ENCODE measurements at places on chromosomes 7 and 10.

- no peak for DNase-seq
These were observed 23.0 kb upstream of the ZRANB1 start for GRCh38 chr10:124918906-124919305.

DNA sequence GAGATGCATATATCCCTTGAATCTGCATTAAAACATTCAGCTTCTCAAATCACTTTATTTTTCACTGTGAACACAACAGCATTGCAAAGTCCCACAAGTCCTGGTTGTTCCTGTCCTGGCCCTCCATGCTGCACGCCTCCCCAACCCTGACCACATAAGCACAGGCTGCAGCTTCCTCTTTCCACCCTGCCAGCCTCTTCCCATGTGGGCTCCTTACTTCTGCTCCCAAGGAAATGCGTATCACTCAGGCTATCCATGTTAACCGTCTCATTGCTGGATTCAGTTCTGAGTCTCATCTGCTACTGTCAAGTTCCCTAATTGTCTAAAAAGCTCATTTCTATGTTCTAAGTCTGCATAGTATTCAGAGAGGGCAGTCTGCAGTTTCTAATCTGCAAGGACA lies 89.7 kb upstream of the ZPBP start:
- no peak for DNase-seq

DNA sequence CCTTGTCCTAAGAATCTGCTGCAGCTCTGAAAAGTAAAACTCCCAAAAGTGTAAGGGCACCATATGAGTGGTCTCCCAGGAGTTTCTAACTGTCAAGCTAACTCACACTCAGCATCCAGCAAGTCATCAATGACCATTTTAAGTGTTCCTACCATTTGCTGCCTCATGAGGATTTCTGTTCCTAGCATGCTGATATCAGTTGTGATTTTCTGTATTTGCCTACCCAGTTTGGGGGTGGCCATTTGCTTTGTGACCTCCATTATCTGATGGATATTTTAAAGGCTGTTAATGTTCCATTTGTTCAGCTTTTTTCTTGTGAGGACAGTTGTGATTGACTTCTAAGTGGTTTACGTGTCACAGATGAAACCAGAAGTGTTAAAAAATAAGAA lies 2.9 kb downstream of the FAM24B start:
- no peak for DNase-seq

DNA sequence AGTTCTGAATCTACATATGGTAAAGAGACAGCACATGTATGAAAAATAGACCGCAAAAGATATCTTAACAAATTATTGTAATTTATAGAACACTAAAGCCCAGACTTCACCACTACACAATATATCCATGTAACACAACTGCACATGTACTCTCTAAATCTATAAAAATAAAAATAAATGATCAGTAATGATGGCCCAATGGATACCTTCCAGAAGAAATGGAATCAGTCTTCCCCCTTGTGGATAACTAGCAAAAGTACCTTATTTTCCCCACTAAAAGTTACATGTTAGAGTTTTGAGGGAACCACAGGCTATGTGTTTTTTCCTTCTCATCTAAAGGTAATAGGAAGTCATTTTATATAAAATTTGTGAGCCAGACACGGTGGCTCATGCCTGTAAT lies 25.7 kb downstream of the C7orf25 start:
- DNase-seq: no peak

- no peak for DNase-seq
These were observed 239.0 kb upstream of the PHYHIPL start for GRCh38 chr10:58937423-58937822.

GRCh38 chr7:40299097-40299496 lies 164.3 kb downstream of the SUGCT start:
- DNase-seq: no peak

- DNase-seq: no peak
These were observed 2.0 kb upstream of the PURB start for GRCh38 chr7:44887293-44887692.

All from DMS153 (cell line).